SHP77 treated with DMSO at 0.1 percent for 48 hours (cell line): ENCODE measurements at places on chromosomes 11 and 22.

DNA sequence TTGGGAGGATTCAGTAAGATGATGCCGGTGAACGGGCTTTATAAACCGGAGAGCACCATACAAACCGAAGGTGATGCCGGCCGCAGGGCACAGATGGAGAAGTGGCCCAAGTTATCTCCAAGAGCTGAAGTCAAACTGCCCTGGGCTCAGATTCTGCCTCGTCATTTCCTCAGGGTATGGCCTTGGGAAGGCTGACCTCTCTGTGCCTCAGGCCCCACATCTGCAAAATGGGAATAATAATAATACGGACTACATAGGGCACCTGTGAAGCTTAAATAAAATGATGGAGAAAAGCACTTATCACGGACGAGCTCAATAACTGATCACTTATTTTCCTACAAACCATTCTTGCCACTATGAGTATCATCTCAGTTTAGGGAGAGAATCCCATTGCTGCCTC, 29.9 kb downstream of the DSCAML1 start:
- DNase-seq: no peak

GRCh38 chr11:1256257-1257045, 33.6 kb downstream of the MUC5B start:
- no peak for DNase-seq

DNA sequence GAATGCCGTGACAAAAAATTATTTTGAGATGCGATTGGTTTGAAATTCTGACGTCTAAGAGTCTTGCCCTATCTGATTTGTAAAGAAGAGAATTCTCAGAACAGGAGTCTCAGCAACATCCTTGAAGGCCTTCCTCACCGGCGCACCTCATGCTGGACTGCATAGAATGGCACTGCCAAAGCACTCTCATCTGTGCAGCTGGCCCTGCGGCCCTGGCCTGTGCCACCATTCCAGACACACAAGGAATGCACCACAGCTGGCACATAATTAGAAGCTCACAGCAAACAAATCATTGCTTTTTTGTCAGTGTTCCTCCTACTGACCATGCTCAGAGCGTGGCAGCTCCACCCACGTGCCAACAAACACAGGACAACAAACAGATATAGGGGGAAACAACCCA, 166.0 kb downstream of the KIRREL3 start:
- DNase-seq: no peak

DNA sequence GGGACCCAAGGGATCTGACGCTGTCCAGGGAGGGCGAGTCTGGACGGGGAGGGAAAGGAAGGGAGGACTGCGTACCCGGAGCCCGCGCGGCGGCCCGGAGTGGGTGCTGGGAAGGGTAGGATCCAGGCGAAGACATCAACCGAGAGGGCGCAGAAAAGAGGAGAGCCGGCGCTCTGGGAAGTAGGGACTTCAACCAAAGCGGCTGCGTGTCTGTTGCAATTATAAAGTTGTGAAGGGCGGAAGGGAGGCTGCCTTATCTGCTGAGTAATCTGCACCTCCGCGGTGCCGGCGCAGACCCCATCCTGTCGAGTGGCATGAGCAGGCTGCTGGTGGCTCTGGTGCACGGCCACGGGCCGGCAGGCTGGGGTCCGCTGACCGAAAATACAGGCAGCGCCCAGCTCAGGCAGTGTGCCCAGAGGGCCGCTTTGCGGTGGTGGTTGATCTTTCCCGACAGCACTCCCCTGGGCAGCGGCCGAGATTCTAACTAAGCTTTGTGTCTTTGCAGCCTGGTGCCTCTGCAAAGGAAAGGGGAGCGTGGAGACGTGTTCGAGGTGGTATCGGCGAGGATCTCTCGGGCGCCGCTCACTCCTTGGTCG, 978 bp downstream of the C11orf87 start:
- DNase-seq: no peak

DNA sequence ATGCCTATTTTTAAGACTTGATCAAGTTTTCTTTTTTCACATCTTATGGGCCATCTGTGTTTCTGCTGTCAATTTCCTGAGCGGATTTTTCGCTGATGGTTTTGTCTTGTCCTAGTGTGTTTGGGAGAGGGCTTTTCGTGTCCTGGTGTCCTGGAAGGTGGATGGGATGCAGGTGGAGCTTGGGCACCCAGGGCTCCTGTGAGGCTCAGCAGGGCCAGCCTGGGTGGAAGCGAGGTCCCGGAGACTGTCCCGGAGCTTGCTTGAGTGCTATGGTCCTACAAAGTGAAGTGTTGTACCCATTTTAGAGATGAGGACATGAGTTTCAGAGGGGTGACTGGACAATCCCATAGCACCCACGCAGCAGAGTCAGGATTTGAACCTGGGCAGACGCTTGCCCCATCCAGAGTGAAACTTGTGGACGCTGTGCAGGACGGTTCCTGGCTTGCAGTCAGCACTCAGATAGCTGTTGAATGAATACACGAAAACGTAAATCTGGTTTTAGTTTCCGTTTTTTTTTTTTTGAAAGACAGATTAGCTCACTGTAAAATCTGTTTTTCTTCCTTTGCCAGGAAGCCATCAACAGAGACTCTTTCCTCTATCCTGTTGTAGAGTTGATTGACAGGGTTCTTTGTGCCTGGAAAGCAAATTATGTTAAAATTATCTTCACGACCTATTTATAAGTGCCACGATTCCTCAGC, 64.1 kb downstream of the TBC1D22A start:
- DNase-seq: no peak

DNA sequence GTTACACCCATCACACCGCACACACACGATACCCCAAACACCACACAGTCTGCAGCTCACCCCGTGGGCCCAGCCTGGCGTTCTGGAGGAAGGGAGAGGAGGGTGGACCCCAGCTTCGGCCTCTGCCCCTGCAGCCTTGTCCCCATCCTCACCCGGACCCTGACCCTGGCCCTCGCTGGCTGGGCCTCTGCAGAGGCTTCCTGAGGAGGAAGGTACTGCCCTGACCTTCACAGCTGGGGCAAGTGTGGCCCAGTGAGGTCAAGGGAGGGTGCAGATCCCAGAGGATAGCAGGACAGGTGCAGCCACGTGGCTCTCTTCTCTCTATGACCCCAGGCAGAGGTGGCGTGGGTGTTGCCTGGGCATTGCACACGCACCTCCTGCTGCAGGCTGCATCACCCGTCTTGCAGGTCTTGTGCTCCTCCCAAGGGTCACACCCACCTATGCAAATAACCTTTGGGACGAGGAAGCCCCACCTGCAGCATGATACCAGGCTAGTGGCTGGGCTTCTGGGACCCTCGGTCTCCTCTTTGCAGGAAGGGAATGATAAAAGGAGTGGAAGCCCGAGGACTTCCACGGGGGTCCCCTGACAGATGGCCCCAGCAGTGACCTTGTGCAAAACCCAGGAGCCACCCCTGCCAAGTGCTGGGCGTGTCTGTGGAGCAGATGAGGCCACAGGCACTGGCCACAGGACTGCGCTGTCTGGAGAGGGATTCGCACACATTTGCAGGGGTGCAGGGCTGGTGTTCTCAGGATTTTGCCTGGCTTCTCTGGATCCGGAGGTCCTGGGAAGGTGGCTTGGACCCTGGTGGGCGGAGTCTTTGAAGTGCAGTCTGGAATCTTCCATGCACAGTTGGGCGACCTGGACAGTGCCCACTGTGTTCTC, 1241.5 kb downstream of the BRD1 start:
- no peak for DNase-seq

DNA sequence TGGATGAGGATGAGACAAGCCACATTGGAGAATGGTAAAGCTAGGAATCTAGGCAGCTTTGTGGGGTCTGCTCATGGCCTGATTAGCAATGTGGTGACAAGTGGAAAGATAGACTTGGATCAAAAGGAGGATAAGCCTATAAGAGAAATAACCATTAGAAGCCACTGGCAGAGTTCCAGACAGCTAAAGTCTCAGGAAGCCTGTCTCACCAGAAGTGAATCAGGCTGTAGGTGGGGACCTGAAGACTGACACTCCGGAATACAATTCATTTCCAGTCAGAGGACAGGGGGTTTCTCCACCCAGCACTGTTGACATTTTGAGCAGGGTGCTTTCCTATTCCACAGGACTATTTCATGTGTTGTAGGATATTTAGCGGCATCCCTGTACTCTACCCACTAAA, 129.7 kb downstream of the ARHGAP42 start:
- no peak for DNase-seq

DNA sequence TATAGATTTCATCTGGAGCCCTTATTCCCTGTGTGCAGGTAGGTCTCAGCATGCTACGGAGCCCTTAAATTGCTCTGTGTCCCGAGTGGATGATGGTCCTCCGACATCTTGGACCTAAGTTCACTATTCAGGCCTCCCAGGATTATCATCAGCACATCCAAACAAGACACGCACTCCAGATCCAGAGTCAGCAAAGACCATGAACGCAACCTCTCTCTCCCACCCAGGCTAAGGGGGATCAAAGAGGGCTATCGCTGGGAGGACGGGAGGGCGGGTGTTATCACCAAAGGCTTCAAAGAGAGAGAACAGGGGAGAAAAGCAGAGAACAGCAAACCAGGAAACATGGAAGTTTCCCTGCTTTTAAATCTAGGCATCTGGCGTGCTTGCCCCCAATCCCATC, 659.4 kb downstream of the TBC1D22A start:
- DNase-seq: no peak

DNA sequence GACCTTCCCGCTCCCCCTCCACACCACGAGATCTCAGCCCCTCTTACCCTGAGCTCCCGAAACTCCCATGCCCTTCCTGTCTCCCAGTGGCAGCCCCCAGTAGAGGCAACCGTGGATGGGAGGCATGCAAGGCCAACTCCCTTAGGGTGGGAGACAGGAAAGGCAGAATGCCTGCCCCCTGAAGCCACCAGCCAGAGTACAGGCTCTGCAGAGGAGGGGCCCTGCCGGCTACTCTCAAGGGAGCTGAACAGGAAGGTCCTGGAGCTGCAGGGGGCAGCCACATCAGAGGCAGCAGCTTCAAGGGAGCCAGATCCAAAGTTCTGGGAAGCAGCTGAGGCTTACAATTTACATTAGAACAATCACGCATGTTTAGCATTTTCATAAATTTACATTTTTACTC, 38.3 kb downstream of the PDE2A start:
- DNase-seq: no peak

GRCh38 chr11:65558002-65558929, at the start of gene LTBP3:
Gene LTBP3, minus strand, starts transcription at chr11:65558359. Its CDS starts 400 bp downstream, at chr11:65557959.
- DNase-seq: no peak

DNA sequence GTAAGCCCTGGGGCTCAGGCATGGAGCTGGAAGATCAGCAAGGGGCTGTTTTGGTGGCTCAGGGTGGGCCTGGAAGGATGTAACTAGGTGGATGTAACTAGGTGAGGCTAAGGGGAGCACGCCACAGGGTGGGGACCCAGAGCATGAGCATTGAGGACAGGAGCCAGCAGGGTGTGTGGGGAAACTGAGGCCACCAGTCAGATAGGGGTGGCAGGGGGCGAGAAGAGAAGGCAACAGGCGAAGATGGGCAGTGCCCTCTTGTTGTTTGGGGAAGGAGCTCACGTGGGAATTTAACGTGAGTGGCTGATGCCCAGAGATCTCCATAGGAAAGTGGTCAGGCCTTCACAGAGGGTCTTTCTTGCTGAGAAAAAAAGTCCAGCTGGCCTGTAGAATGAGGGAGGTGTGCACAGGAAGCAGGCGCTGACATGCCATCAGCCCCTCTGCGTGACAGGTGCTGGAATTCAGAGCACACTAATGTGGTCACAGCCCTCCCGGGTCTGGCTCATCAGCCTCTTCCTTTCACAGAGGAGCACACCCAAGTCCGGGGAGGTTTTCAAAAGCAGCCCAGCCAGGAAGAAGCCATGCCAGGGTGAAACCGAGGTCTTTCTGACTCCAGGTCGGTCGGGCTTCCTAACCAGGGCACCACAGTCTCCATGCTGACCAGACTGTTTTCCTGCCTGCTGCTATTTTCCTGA, 54.6 kb upstream of the PAX6 start:
- DNase-seq: no peak

DNA sequence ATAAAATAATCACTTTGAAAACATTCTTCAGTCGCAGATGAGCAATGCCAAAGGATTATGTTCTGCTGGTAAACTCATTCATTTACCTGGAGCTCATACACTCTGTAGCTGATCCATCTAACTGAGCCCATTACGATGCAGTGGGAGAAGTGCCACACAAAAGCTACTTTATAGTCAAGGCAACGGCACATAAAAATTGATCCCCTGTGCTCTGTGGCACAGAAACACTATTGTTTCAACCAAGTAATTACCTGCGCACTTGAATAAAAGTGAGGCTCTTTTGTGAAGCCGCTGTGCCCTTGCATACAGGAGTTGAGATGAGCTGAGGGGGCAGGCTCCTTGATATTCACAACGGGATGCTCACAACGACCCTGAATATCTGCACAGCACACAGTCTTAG, 7.2 kb downstream of the DKK3 start:
- no peak for DNase-seq

GRCh38 chr11:30392221-30392784, 69.4 kb downstream of the ARL14EP start:
- DNase-seq: no peak

DNA sequence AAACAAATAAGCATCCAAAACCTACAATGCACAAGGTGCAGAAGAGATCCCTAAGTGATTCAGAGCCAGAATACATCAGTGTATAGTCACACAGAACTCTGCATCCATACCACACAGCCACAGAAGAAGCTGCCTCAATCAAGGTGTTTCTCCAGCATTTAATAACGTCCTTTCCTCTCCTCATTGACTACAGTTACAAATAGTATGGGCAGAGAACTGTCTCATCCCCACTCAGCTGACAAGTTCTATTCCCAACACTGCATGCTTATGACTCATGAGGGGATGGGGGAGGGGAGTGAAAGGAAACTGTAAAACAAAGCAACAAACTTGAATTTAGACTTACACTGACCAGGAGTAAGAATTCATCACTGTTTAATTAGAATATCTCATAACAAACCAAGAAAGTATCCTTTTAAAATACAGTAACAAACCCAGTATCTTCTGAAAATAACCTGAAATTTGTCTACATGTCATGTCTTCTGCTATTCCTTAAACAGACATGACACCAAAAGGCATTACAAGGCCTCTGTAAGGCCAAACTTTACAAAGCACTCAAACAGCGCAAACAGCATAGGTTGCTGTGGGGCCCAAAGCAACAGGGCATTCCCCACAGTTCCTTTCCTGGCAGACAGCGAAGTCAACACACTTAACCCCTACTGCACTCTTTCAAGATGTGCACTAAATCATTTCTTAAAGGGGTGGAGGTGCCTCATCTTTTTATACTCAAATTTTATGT, 29.3 kb downstream of the CELF1 start:
- DNase-seq: no peak

DNA sequence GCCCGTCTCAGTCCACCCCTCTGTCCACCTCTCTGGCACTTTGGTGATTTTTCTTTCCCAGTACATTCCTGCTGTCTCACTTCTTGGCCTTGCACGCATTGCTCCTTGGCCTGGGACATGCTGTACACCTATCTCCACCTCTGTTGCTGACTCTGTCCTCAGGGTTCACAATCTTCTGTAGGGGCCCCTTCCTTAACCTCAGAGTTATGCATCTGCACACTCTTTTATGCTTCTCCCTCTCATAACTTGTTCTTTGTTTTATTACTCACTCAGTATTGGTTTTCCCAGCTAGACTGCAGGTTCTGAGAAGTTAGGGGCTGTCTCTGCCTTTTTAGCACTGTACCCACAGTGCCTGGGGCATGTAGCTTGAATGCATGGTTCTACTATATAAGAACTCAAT, 139.1 kb upstream of the MTMR2 start:
- DNase-seq: no peak
